Karpas-422 (cell line): ENCODE measurements at places on chromosomes 16 and 17.

GRCh38 chr17:42111871-42112551 lies 503 bp downstream of the DHX58 start:
- peak; percentile 59 for DNase-seq

- DNase-seq = peak; percentile 70
Measured at GRCh38 chr16:67547423-67548264, 14.7 kb upstream of the CTCF start.

- DNase-seq = no peak
Measured at GRCh38 chr16:30992931-30993816, 8.2 kb downstream of the HSD3B7 start.

GRCh38 chr17:29722411-29723198 lies 99.9 kb upstream of the CORO6 start:
- peak; percentile 77 for DNase-seq

- DNase-seq = no peak
Measured at GRCh38 chr16:74605332-74605731, 1.6 kb downstream of the GLG1 start.
